ENCODE measurements at places on chromosomes 7 and 10. TPM values are rescaled to one million over a fixed set of nuclear protein-coding genes. Genes with fewer than 3 reads are reported as not detected.

GFRA1 gene
- 14.5 TPM for total RNA-seq

MYL10 gene
- not detected for total RNA-seq

CPXM2 gene
- 27.4 TPM for total RNA-seq

OR2A42 gene
- not detected for total RNA-seq

MTG1 gene
- total RNA-seq = 26.8 TPM

SLF2 gene
- total RNA-seq = 25.3 TPM

DNA sequence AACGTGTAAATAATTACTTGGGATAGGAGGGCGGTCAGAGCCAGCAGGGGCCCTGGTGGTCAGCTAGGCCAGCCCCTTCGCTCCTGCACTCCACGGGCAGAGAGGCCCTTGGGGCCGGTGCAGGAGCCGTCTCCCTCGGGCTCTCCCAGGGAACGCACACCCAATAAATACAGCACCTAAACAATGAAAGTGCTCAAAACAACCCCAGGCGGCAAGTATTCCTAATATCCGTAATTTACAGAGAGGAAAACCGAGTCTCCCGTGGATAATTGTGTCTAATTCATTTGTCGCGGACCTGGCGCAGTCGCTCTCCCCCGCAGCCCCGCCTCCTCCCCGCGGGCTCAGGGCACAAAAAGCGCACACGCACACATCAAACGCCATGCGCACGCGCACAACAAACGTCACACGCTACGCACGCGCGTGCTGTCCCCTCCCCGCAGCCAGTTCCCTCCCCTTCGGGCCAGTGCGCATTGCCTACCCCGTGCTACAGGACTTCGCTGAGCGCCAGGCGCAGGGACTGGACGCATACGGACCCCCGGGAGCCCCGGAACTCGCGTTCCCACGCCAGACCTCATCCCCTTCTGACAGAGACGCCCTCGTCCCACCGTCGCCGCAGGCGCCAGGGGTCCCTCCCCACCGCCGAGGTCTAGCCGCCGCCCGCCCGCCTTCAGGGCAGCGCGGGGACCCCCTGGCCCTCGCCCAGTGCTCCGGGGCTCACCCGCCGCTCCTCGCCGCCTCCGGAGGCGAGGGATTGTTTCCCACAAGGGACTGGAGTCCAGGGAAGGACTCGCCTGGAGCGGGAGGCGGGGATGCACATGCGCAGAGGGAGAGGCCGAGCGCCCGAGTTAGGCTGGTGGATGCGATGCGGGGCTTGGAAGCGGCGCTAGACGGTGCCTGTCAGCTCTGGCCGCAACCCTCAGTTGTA, at the start of gene ZNF248:
Gene ZNF248, minus strand, starts transcription at position 324 of the 925 bp plus-strand sequence. CDS start 1,300 bp downstream, outside the sequence.
- DNase-seq = peak; percentile 96

DNA sequence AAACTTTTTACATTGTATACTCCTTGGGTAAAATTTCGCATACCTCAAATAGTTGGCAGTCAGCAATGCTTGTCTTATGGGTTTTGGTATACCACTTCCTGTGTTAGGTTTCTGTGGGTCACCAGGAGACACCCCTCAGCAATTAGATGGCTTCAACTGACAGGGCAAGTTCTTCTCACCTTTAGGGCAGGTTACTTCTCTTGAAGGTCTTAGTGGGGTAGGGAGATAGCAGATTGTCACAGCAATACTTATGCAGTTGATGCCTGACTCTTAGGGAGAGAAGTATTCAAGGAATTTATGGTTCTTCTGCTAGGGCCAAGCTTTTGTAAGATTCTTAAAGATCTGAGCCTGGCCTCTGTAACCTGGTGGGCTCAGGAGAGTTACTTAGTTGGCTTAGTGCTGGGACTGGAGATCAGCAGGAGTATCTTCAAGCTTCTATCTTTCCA, 42.9 kb downstream of the MKLN1 start:
- DNase-seq = no peak

GRCh38 chr7:134963036-134963435, 23.3 kb upstream of the AGBL3 start:
- no peak for DNase-seq

DNA sequence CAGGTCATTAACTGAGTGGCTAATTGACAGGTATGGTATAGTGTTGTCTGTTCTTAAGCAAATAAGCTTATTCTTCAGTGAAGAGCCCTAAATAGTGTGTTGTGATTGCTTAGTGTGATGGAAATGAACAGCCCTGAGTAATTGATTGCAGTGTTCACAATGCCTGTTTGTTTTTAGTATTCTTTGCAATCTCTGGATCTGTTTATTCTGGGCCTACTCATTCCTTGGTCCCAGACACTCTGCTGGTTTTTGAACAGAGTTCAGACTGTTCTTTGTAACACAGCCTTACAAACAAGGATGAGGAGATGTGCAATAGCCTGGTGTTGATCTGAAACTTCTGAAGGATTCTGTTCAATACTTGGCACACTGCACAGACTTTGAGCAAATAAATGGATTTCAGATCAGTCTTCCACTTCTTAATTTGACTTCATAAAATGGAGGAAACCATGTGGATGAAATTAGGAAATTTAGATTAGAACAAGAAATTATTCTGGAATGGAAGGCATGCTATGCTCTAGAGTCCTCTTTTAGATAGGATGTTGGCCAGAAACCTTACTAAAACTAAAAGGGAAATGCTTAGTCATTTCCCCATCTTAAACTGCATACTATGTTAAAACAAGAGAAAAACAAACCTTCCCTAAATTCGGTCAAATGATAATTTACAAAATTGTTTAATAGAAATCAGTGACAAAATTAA, 444.2 kb upstream of the SEMA3D start:
- DNase-seq = no peak

DNA sequence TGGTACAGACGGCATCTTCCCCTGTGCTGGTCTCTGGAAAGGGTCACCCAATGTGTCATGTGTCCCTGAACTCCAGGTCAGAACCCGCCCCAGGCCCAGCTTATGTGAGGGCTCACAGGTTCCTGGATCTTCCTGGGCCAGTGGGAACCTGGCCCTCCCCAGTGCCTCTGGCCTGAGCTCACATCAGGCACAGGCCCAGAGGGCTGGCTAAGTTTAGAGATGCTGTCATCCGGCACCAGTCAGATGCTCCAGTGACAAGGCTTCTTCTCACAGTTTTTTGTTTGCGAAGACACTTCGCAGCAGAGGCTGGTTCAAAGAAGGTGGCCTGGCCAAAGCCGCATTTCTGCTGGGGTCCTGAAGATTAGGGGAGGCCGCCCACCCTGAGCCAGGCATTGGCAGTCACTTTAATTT, 11.8 kb downstream of the CAMK2B start:
- DNase-seq = no peak

DNA sequence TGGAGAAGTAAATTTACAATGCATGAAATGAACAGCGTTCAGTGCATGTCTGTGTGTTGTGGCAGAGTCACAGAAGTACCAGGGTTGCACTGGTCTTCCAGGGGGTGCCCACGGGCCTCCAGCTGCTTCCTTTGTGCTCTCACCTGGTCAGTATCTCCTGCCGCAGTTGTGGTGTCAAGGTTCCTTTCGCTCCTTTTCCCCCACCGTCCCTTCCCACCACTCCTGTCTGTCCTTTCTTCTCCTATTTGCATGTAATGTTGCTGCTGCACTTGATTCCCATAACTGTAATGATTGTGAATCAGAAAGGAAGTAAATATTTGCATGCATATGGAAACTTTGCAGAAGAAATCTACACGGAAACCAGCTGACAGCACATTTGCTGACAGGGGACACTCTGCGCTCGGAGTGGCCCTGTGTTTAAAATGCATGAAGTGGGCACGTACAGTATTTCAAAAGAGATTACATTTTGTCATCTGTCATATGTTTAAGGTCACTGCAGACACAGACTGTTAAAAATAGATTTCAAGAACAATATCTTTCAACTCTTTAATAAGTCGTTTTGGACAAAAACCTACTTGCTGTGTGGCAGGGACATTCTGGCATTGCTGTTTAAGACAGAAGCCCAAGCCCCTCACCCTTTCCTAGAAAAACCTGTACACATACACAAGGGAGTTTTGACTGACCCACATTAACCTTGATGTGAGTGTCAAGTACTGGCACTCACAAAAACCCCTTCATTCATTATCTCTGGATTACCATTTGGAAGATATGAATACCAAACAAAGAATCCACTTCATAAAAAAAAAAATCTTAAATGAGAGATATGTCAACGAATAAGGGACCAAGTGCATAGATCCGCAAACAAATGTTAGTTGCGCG, 336.7 kb upstream of the KLF6 start:
- no peak for DNase-seq

DNA sequence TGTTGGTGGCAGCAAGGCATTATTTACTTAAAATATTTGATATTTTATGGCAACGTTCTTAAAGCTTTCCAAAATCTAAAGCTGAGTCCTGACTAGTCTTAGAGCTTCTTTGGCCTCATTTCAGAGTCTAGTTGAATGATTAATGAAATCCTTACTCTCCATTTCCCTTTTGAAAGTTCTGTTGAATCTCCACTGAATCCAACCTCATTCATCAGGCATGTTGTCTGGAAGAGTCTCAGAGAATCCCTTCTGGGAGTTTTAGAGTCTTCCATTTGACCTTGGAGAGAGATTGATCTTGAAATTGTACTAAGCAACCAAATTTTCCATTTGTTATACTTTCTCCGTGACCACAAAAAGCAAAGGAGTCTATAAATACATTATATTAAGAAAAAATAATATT, 198.5 kb upstream of the TMEM196 start:
- DNase-seq = no peak

DNA sequence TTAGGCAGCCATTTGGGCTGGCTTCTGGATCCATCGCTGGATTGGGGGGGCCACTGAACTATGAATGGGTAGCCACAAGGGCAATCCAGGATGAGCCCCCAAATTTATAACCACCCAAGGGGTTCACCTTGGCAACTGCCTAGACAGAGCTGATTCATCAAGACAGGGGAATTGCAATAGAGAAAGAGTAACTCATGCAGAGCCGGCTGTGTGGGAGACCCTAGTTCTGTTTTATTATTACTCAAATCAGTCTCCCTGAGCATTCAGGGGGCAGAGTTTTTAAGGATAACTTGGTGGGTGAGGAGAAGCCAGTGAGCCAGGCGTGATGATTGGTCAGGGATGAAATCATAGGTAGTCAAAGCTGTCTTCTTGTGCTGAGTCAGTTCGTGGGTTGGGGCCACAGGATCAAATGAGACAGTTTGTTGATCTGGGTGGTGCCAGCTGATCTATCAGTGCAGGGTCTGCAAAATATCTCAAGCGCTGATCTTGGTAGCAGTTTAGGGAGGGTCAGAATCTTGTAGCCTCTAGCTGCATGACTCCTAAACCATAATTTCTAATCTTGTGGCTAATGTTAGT, 57.9 kb downstream of the DNAJB9 start:
- DNase-seq = no peak

- DNase-seq = no peak
Measured at GRCh38 chr7:100059251-100059739, 9.7 kb downstream of the ZSCAN21 start.

- DNase-seq = no peak
Measured at GRCh38 chr7:22909917-22910316, 87.3 kb upstream of the TOMM7 start.

All from prostate gland (tissue), 2 donors.